ENCODE measurements at places on chromosomes 11 and 22. TPM values are rescaled to one million over a fixed set of nuclear protein-coding genes. Genes with fewer than 3 reads are reported as not detected.

IFITM1 gene
- total RNA-seq: 95.7 TPM

DNA sequence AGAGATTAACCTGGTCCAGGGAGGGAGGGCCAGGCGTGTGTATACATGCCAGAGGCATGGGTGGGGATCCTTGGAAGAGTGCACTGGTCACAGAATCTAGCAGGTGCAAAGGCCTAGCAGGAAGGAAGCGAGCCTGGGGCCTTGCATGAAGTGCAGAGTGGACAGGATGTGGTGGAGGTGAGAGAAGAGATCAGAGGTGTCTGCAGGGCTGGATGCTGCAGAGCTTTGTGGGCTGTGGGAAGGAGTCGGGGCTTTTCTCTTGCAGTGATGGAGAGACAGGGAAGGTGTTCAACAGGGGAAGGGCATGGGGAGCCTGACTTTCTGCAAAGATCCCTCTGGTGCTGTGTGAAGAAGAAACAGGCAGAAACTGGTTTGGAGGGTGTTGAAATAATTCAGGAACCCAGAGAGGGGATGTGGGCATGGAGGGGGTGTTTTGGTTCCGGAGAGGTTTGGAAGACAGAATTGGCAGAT lies 2.5 kb upstream of the TPST2 start:
- peak; percentile 60 for ATAC-seq

GRCh38 chr11:40054631-40055030 lies 1404.8 kb downstream of the LRRC4C start:
- no peak for ATAC-seq

DNA sequence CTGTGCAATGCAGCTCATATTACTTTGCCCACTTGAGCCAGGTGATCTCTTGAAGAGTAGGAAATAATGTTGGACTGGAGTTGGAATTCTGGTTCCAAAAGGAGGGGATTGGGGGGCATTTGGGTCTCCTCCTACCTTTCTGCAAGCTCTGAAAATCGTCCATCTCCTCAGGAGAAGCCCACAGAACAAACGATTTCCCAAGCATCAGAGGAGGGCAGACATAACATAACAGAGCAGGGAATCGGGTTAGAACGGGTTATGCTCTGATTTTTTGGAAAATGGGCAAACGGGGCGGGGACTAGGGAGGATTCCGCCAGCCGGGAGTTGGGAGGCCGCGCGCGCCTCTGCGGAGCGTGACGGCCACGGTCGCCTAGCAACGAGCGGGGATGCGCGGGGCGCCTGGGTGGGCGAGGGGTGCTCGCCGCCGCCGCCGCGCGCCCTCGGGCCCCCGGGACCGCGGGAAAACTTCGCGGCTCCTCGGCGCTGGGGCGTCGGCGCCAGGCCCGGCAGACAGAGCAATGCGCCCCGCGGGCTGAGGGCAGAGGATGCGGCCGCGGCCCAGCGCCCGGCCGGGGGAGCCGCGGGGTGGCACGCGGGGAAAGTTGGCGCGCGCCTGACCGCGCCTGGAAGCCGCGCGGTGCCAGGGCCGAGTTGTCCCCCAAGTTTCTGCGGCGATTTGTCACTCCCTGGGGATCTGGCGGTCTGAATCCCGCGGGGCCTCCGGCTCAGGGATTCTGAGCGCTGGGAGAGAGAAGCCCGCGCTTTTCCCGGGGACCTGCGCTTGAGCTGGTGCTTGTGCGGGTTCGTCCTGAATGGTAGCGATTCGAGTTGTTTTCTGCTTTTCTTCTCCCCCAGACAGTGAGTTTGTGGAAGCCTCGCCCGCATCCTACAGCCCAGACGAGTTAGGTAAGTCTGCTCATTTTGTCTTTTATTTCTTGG lies 27.8 kb upstream of the AMOTL1 start:
- ATAC-seq: no peak

MOGAT2 gene
- not detected for total RNA-seq

DDTL gene
- total RNA-seq: 4.9 TPM

SH3BP1 gene
- total RNA-seq: 118 TPM

- no peak for ATAC-seq
These were observed 77.6 kb downstream of the ENTHD1 start for GRCh38 chr22:39815932-39816331.

DNA sequence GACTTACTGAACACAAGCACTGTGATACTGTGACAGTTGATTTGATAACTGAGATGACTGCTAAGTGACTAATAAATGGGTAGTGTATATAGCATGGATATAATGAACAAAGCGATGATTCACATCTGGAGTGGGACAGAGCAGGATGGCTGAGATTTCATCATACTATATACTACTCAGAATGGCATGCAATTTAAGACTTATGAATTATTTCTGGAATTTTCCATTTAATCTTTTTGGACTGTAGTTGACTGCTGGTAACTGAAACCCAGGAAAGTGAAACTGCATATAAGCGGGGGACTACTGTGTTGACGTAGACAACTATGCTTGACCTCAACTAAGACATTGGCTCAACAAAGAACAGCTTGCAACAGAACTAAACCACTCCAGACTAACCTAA lies 20.0 kb upstream of the NUCB2 start:
- ATAC-seq: peak; percentile 90

- ATAC-seq: no peak
These were observed 411.9 kb downstream of the SOX6 start for GRCh38 chr11:15944460-15944859.

DNA sequence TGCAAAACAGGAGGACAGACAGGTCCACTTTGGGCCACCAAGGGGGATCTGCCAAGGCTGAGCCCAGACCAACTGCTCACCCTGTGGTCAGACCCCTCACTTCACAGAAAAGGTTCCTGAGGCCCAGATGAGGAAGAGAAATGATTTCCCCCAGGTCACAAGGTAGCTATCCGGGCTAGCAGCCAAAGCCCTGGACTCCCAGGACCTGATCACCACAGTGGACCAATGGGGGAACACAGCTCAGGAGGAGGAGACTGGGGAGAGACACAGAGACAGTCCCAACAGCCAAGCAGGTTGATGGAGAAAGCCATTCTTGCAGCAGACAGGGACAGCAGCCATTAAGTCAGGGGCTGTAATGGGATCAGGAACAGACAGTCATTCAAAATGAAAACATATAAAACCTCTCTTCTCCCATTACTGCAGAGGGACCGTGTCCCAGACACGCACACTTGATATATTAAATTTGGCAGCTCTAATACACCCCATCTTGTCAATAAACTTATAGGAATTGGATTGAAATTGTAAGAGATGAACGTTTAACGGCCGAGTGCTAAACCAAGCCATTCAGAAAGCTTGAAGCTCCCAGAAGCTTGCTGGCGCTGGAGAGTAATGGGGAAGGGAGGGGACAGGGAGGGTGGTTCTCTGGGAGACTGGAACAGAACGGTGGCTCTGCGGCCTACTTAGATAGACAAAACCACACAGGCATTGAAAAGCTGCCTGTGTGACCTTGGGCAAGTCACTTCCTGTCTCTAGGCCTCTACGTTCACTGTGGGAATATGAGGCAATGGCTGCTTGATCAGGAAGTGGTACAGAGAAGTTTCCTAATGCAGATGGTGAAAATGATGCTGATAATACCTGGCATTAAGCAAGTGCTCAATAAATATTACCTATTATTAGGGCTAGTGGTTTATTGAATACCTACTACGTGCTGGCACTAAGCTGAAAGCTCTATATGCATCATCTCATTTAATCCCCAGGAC lies 16.0 kb downstream of the ZMAT5 start:
- ATAC-seq: peak; percentile 93

OR6Q1 gene
- not detected for total RNA-seq

- no peak for ATAC-seq
These were observed 5.1 kb downstream of the DGCR2 start for GRCh38 chr22:19117111-19117512.

- ATAC-seq: no peak
These were observed 2.8 kb downstream of the VWCE start for GRCh38 chr11:61292356-61292755.

KRTAP5-2 gene
- not detected for total RNA-seq

GRCh38 chr11:68455485-68455884 lies 5.1 kb upstream of the PPP6R3 start:
- ATAC-seq: no peak

CLCF1 gene
- 0.22 TPM for total RNA-seq

GDPD4 gene
- total RNA-seq: not detected

GRCh38 chr22:36461665-36462649 lies 19.5 kb downstream of the TXN2 start:
- no peak for ATAC-seq

DNA sequence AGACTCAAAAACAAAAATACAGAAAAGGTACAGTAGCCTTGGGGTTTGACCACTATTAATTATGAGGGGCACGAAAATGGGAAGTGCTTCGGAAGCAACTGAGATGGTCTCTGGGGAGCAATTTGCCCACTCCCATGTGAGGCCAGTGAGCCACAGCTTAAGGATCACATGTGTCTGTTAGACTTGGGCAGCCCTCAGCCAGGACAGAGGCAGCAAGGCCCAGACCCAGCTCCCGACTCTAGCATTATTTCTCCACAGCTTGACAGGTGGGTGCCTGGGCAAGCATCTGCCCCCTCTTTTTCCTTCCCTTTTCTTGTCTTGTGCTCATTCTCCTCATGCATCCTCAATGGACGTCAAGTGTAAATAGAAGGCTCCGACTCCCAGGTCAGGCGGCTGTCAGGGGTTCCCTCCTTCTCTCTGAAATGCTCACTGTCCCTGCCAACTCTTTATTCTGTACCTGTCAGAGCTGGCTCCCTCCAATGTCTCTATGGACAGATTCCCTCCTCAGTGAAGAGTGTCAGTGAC lies 137.0 kb upstream of the RCN1 start:
- no peak for ATAC-seq

TEX54 gene
- 0.82 TPM for total RNA-seq

CARD16 gene
- total RNA-seq: 8.8 TPM

- peak; percentile 53 for ATAC-seq
These were observed 26.2 kb downstream of the TCP11L1 start for GRCh38 chr11:33065445-33066178.

- ATAC-seq: no peak
These were observed 78.3 kb upstream of the ARHGAP32 start for GRCh38 chr11:129270446-129270845.

- ATAC-seq: no peak
These were observed at the start of gene SMIM45 for GRCh38 chr22:41951898-41952474. TSS of gene SMIM45 (plus strand) at chr22:41952150.

- no peak for ATAC-seq
These were observed 75.9 kb downstream of the NECTIN1 start for GRCh38 chr11:119652907-119653659.

GRCh38 chr11:134529212-134530096 lies 117.4 kb upstream of the B3GAT1 start:
- ATAC-seq: no peak

DNA sequence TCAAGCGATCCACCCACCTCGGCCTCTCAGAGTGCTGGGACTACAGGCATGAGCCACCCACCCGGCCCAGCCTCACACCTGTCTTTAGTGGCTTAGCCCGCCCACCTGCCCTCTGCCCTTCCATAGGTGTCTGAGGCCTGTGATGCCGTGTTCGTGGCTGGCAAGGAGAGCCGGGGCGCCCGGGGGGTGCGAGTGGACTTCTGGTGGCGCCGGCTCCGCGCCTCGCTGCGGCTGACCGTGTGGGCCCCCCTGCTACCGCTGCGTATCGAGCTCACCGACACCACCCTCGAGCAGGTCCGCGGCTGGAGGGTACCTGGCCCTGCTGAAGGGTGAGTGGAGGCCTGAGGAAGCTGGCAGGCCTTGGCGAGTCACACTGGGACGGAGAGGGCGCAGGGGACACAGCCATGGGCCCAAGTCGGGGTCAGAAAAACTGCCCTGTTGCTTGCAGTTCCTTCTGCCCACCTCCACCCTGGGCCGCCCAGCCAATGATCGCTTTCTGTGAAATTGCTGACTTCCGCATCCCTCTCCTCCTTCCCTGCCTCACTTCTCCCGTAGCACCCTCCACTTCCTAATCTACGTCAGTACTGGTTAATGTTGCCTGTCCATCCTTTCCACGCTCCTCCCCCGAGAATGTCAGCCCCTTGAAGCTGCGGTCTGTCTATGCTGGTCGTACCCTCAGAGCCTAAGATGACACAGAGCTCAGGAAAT lies 9.3 kb downstream of the TMEM132A start:
- no peak for ATAC-seq

SELENOM gene
- 4.5 TPM for total RNA-seq

WBP2NL gene
- total RNA-seq: 2.1 TPM

DNA sequence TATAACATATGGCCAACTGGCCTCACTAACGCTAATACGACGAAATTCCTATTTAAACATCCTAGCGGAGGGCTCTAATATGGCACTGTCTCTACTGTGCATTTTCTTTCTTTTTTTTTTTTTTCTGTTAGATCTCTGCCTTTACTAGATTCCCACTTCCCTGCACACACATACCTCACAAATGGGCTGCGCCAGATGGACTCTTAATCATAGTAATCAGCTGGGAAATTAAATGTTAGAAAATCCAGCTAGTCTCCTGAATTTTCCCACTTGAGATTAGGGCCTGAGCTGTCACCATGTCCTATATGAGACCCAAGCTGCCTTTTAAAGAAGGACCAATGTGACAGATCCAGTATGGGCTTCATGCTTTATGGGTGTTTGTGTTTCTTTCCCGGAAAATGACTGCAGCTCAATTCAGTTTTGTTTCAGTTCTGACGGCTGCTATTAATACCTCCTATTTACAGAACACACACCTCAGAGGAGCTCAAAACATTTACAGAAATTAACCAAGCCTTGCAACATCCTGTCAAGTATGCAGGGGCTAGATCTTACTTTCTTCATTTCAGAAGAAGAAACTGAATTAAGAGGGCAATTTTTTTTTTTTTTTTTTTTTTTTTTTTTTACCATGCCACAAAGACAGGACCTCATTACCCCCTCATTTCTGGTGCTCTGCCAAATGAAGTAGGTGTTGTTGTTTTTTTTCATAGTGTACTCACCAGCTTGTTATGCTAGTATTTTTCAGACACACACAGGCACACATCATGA lies 49.8 kb upstream of the BLID start:
- no peak for ATAC-seq

GRCh38 chr22:17537155-17537554 lies 26.1 kb upstream of the SLC25A18 start:
- ATAC-seq: no peak

EPS8L2 gene
- 34.6 TPM for total RNA-seq

DNA sequence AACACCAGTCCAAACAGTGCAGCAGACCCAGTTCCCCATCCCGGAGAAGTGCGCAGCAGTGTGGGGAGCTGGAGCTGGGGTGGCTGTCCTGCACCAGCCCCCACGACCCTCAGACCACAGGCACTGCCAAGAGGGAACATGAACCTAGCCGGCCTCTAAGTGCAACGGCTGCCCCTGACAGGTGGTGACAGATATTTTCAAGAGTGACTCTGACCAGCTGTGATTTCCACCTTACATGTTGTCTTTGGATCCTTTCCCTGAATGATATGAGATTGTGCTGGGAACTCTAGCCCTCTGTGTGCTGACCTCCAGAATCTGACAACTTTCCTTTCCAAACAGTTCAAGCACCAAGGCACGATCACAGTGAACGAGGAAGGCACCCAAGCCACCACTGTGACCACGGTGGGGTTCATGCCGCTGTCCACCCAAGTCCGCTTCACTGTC lies 12.6 kb downstream of the SERPIND1 start:
- ATAC-seq: no peak

- ATAC-seq: no peak
These were observed 250.3 kb downstream of the TBC1D22A start for GRCh38 chr22:47012589-47013370.

Measured in activated T-helper 17 cell treated with anti-CD3 and anti-CD28 coated beads, Interleukin-2, amount 50 U/mL, for 72 hours (primary cell).